ENCODE measurements at places on chromosomes 1 and 21.

- no peak for DNase-seq
Observed at GRCh38 chr1:219074084-219074728, 99.5 kb upstream of the LYPLAL1 start.

DNA sequence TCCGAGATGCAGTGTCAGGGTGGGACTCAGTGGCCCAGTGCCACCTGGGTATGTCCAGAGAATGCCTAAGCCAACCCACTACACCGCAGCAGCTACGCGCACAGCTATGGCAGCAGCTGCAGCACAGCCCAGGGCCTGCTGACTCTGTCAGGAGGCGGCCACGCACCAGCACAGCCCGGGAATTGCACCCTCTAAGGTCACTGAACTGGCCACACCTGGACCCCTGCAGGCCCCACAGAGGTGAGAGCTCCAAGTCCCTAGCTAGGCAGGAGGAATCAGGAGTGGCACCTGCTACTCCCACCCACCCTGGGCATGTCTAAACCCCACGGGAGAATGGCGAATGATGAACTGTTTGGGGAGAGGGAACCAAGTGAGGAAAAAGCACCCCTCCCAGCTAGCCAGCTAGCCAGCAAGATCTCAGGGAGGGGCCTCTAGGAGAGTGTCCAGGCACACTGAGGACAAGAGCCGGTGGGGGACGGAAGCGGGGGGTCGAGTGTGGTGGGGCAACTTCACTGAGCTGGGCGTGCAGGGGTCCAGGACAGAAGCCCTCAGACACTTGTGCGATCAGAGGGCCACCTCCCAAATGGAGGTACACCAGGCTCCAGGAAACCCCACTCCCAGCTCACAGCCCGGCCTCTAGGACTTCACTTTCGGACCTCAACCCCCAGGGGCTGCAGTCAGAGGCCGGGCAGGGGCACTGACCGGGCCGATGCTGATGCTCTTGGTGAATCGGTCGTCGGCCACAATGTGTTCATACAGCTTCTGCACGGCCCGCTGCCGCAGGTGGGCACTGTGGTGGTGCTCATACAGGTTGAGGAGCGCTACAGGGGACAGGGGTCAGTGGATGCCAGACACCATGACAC is 13.9 kb downstream of the LSS start:
- no peak for DNase-seq

DNA sequence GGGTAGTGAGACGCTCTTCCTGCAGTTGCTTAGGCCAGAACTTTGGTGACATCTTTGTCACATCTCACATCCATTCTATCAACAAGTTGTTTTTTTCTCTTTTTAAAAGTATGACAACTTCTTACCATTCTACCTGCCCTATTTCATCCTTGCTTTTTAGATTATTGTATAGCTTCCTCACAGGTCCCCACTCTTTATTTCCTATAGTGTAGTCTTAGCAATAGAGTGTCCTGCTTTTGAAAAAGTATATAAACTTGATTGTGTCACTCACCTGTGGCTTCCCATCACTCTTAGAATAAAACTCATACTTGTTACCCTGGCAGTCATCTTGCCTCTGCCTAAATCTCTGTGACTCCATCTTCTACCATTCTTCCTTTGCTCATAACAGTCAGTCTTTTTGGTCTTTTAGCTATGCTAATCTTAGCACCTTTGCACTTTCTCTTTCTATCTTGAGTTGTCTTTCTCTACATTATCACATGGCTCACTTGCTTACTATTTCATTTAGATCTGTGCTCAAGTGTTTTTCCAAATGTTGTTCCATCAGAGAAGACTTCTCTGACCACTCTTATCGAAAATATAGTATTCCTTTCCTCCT is 9.5 kb downstream of the CDC73 start:
- DNase-seq, result no peak

DNA sequence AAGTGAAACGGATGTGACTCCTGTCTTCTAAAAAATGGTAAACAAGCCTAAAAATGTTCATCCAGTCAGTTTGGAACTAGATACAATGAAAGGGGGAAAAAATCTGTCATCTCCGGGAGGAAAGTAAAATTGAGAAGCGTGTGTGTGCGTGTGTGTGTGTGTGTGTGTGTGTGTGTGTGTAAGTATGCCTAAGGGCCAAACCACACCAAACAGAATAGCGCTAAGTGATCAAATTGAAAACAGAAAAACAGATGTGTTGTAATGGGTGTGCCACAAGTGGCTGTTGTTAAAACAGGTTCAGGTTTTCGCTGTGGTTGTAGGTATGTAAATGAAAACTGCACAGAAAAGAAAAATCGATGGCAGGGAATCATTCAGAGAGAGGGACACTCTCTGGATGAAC is 106.7 kb downstream of the RNF220 start:
- no peak for DNase-seq

DNA sequence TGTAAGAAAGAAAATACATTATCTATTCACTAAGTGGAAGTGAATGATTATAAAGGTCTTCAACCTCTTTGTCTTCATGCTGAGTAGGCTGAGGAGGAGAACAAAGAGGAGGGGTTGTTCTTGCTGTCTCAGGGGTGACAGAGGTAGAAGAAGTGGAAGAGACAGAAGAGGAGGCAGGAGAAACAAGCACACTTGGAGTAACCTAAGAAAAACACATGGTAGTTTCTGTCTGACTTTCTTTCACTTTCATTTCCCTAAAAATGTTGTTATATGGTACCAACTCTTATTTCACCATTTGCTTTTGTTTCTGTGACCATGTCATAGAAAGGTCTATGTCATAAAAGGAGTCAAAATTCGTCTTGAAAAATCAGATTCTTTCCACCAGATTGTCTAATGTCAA is 696.6 kb upstream of the BRINP3 start:
- no peak for DNase-seq

DNA sequence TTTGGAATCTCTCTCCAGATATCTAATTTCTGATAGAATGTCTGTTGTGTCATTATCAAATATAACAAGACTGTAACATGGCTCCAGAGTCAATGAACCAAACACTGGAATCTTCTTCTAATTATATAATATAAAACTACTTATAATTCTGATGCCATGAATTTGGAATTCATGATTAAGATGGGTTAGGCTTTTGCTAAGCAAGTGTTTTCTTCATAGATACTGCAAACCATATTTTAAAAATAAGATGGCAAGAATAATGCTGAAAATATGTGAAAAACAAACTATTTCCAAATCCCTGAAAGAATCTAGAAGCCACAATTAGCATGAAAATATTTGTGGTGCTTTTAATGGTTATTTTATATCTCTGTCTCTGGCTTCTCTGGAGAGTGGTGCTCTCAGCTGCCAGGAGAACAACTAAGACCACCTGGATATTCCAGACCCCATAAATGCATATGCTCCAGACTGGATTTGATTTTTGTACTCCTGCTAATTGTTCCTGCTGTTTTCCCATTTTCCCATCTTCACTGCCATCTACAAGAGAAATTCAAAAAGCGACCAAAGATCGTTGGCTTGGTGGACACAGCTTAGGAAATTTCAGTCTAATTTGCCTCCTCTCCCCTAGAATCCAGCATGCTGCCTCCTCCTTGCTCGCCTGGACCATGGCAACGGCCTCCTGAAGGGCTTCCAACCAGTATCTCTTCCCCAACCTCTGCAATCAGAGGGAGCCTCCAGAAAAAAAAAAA is 418.9 kb downstream of the SETD4 start:
- DNase-seq, result no peak

- DNase-seq, result no peak
Observed at GRCh38 chr1:183293241-183293640, 107.2 kb downstream of the LAMC2 start.

- DNase-seq, result peak; percentile 79
Observed at GRCh38 chr1:183841950-183842794, 37.3 kb downstream of the RGL1 start.

GRCh38 chr1:95169548-95169947 is 52.4 kb downstream of the TLCD4 start:
- DNase-seq, result no peak

- DNase-seq, result no peak
Observed at GRCh38 chr1:228452194-228453021, 34.8 kb upstream of the RNF187 start.

DNA sequence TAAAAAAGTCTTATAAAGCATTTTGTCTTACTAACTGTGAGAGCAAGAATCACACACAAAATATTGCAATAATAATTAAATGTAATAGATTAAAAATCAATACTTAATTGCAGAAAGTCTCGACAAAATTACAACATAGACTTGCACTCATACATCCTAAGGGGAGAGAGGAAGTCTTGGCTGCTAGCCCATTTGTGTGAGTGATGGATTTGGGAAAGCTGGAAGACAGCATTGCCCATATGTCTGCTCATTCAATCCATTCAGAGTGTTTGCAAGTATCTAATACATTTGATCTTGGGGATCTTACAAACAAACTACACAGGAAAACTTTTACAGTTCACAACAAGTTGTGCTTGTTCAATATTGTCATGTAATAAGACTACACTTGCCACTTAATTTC is 140.5 kb downstream of the COL11A1 start:
- DNase-seq, result no peak

DNA sequence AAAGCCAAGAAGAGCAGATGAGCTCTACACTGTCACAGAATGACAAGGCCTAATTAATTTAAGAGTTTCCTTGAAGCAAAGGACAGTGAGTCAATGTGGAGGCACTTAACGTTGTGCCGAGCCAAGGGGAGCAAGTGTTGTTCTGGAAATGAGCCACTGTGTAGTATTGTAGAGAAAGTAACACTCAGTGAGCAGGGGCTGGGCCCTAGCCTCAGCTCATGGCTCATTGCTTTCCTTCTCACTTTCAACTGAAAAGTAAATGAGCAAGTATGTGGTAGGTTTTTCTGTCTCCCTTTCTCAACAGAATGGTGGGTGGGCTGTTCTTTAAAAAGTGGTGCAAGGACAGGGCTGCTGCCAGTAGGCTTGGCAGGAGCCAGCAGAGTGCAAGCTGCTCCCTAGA is 11.8 kb upstream of the KIAA0040 start:
- DNase-seq, result no peak

DNA sequence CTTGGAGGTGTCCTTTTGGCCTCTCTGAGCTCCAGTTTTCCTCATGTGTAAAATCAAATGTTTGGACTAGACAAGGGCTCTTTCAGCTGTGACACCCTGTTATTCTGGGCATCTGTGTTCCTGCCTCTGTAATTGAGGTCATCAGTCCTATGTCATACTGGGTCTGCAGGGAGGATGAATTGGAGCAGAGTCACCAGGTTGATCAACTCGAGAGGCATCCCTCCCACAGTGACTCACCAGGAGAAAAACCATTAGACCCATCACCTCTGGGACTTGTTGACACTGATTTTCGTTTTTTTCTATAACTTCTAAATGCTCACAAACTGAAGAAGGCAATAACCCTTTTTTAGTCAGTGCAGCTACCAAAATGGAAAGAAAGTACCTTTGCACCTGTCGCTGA is 82.2 kb downstream of the ST6GALNAC5 start:
- no peak for DNase-seq

DNA sequence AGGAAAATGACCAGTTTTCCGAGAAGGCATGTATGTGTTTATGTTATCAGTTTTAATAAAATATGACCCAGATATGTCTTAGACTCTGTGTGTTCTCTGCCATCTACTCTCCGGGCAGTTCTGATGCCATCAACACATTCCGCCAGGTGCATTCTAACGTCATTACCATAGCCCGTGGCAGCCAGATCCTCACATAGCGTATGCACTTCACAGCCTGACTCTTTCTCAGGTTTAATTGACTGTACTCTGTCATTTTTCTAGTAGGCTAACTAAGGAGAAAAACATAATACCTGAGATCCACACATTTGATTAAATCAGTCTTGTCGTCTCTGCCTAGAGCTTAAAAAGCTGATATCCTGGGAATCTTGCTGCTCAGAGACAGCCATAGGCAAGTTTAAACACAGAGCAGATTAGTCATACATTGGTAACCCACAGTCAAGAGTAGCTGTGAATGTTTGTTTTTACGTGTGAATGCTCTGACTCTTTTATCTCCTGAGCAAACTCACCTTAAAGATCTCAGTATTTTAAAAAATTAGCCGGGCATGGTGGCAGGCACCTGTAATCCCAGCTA is 175.9 kb downstream of the GREM2 start:
- DNase-seq, result no peak

- DNase-seq, result no peak
Observed at GRCh38 chr1:118896416-118896815, 91.7 kb downstream of the TBX15 start.

- no peak for DNase-seq
Observed at GRCh38 chr1:99441299-99442095, 177.2 kb downstream of the PLPPR4 start.

- DNase-seq, result no peak
Observed at GRCh38 chr1:218521414-218522169, 176.5 kb downstream of the TGFB2 start.

GRCh38 chr1:112707221-112708001 is 484 bp upstream of the RHOC start:
- DNase-seq, result peak; percentile 90

DNA sequence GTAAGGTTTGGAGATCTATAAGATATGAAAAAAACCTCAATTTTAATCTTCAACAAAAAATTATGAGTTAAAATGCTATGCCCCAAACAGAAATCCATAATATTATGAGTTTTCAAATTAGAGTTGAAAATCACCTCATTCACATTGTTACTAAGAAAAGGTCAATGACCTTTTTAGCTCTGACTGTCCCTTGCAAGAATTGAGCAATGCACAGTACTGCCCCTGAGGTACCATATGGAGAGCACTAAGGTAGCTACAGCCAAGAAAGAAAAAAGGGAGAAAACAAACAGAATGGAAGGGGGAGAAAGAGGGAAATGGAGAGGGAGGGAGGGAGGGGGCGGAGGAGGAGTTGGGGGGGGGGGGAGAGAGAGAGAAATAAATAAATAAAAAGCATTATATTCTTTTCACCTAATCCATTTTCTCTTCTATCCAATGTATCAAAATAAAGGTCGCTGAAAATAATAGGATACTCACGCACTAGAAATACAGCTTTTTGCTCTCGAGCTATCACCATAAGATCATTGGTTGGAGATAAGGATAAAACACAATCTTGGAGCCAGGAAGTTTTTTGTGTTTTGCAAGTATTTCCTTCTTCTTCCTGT is 58.8 kb downstream of the RAB3GAP2 start:
- no peak for DNase-seq

- DNase-seq, result no peak
Observed at GRCh38 chr21:34730194-34730593, 61.4 kb downstream of the CLIC6 start.

DNA sequence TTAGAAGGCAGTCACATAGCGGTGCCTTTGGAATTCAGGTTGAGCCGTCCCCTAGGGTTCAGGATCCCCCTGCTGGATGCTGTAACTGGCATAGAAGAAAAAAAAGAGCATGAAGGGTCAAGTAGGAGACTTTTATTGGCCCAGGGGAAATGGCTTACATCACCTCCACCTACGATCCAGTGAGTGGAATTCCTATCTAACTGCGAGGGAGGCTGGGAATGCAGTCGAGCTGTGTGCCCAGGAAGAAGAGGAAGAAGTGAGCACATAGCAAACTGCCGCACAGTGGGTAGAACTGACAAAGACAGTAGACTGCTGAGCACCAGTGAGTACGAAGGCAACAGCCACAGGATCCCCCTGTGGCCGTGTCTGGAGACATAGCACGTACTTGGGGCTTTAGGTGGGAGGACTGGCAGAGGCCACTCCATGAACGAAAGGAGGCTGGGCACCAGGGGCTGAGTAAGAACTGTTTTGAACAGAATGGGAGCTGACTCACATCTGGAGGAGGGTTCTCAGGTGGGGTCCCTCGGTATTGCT is 79.2 kb downstream of the RNF220 start:
- DNase-seq, result no peak

Data from renal pelvis (tissue), 12 donors.